ENCODE measurements at places on chromosomes 11 and 22.

DNA sequence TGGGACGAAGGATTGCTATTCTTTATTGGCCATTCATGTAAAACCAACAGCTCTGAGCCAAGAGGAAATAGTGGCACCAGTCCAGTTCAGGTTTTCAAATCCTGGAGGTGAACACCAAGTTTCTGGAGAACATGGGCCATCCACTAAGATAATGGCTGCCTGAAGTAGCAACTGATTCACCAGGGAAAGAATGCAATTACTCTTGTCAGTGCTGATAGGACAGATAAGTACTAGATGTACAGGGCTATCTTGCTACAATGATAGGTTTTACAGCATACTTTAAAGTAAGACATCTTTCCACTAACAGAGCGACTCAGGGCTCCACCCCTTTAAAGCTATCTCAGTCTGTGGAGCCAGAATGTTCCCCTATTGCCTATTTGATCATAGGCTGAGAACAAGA, 36.8 kb upstream of the APOA1 start:
- no peak for DNase-seq

GRCh38 chr11:112453601-112454577, 193.2 kb upstream of the PLET1 start:
- no peak for DNase-seq

- no peak for DNase-seq
Observed at GRCh38 chr11:33606762-33607161, 93.9 kb downstream of the C11orf91 start.

DNA sequence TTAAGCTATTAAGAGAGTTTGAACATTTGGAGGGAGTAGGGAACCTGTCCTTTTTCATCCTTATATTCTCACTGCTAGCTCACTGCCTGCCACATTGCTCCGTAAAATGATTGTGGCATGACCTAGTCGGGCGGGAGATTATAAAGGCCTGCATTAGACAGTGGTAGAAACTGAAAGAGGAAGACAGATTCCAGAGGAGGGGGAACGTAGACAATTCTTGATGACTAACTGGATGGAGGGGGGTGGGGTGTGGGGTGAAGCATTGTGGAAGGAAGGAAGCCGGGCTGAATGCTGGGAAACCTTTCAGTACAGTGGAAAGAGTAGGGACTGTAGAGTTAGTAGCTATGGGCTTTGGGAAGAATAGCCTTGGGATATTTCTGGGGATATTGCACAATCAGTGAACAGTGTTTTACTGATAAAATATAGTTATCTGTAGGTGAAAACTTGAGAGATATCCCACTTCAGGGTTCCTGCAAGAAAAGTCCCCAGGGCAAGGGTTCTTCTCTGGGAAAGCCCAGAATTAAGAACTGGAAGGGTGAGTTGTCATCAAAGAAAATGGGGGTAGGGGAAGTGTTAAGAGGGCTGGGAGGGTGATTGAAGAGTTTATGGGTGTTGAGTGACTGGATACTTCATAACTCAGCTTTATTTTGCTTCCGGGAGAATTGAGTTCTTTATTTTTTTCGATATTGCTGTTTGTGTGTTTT, 2.1 kb downstream of the MED15 start:
- peak; percentile 89 for DNase-seq

Data from hematopoietic multipotent progenitor cell (in vitro differentiated cells).